ENCODE measurements at places on chromosomes 2 and 18.
A peak's percentile ranks its signal among the peaks of the same experiment; 100 is the strongest.

DNA sequence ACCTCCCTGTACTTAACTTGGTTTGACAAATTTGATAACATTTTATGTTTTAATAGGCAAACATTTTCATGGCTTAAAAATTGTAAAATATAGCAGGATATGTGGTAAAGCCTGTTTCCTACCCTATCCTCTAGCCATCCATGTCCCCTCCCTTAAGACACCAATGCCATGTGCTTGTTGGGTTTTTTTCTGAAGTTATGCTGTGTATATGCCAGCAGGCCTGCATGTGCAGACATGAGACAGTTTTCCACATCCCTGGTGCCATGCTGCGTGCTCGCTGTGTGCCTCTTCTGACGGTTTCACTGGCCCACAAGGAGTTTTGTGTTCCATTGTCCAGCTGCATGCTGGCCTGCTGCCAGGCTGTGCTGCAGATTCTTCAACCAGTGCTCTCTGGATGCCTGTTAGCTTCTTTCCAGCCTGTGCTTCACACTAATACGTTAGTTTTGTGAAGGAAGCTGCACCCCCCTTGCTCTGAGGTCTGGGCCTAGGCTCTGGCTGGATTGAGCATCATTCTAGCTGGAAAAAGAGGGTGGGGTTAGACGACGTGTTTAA, 16.9 kb downstream of the INPP4A start:
- DNase-seq, result no peak

GRCh38 chr2:97911922-97912575, 83.7 kb downstream of the TMEM131 start:
- DNase-seq, result no peak

DNA sequence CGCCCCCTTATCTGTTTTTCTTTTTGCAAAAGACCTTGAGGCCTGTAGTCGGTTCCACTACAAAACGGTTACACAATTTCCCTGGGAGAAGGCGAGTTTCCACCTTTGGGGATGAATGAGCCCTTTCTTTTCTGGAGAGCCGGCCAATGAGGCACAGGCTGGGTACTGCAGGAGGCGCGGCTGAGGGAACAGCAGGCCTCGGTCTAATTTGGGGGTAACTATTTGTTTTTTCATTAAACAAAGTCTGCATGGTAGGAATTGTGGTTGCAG, 129.2 kb downstream of the MYCN start:
- no peak for DNase-seq

DNA sequence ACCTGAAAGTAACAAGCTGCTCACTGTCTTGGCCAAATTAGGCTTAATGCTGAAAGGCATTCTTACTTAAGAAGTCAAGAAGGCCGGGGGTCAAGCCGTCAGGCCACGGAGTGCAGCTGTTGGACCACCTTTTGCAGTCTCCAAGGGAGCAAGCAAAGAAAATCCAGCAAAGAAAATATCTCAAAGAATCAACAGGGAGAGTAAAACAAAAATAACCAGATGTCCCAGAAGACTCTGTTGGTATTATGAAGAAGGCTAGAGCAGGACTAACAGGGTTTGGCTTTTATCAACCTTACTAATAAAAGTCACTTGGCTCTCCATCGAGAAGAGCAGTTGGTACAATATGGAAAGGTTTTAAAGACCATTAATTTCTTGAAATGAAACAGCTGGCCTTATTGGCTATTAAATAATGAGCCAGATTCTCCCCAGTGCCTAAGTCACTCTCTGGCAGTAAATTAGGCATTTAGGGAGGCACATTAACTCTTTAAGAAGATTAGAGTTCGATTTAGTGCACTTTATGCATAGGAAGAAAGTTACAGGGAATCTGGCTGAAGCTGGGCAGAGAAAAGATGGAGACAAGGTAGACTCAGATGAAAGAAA, 110.8 kb upstream of the NRP2 start:
- no peak for DNase-seq

DNA sequence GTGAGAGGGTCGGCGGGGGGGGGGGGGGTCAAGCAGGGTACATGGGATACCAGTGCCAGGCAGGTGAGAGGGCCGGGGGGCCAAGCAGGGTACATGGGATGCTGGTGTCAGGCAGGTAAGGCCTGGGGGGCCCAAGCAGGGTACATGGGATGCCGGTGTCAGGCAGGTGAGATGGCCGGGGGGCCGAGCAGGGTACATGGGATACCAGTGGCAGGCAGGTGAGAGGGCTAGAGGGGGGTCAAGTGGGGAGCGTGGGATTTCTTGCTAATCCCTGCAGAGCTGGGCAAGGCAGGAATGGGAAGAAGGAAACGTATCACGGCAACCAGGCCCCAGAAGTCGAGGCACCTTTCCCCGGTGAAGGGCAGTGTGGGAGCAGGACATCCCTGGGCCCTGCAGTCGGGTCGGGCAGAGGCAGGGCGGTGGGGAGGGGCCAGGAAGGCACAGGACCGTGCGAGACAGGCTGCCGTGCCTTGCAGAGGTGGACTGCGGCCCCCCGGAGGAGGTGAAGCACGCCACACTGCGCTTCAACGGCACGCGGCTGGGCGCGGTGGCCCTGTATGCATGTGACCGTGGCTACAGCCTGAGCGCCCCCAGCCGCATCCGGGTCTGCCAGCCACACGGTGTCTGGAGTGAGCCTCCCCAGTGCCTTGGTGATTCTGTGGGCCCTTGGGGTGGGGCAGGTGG, 49.3 kb downstream of the MTERF4 start:
- DNase-seq, result no peak

DNA sequence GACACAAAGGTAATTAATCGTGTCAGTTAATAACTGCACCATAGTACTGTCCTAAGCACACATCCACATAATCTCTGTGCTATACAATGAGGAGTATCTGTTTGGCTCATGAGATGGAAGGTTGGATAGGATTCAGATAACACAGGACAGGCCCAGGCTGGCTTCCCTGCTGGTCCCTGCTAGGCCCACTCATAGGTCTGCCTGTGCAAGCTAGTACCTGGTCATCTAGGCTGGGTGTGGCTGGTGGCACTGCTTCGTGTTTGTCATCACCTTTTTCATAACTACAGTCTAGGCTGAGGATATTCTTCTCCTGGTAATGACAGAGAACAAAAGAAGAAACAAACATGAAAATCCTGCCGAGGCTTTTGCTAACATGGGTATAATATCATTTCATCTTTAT, 392.8 kb downstream of the TRIB2 start:
- no peak for DNase-seq

DNA sequence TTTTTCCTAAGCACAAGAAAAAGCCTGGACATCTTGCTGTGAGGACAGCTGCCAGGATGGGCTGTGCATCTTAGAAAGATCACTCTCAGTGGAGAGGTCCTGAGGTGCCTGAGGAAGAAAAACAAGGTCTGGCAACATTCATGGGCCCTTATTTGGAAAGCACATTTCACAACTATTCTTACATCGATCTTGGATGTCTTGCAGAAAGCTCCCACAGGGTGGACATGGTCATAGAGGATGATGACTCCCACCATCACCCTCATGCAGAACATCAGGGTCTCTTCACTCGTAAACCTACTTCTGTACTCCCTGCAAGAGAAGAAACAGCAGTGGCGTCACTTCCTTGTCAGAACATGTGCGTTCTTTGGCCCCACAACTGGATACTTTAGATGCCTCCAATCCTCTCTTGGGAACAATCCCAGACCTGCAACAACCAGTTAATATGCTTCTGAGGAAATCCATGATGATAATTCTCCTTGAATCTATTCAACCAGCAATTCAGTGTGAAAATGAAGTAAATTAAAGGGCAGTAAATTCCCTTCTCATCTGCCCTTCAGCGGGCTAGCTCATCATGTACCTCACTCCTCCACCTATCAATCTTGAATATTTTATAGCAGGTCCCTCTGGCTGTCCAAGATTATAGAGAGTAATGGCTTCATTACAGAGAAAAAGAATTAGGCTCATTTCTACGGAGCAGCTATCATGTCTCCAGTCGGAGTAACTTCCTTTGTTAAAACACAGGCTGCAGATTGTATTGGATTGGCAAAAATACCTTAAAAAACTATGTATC, 106.2 kb downstream of the CYRIA start:
- no peak for DNase-seq

DNA sequence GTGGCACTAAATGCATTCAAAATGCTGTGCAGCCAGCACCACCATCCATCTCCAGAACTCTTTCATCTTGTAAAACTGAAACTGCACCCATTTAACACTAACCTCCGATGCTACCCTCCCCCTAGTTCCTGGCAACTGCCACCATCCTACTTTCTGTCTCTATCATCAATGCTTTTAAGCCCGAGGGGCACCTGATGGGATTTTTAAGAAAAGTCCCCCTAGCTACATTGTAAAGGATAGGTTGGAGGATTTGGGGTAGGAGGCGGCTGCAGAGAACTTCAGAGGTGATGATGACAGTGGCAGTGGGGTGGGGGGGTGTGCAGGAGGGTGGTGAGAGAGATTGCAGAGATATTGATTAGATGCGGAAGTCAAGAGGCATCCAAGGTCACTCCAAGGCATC, 10.8 kb upstream of the YWHAQ start:
- DNase-seq, result no peak

DNA sequence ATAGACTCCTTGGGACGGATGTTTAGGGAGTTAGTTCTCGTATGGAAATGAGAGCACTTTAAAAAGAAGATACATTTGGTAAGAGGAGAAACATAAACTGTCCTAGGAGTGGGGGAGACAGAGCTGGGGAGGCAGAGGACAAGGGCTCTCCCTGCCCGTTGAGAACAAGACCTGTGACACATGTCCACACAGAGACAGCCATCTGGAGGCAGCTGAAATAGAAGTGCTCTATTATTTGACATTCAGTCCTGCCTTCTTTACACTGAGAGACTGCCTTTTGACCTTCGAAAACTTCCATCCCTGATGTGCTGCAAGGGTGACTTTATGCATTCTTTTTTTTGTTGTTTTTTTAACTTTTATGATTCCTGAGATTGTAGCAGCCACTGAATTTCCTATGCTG, 150.1 kb downstream of the UXS1 start:
- no peak for DNase-seq

GRCh38 chr18:59159265-59159664, 19.6 kb downstream of the SEC11C start:
- no peak for DNase-seq

DNA sequence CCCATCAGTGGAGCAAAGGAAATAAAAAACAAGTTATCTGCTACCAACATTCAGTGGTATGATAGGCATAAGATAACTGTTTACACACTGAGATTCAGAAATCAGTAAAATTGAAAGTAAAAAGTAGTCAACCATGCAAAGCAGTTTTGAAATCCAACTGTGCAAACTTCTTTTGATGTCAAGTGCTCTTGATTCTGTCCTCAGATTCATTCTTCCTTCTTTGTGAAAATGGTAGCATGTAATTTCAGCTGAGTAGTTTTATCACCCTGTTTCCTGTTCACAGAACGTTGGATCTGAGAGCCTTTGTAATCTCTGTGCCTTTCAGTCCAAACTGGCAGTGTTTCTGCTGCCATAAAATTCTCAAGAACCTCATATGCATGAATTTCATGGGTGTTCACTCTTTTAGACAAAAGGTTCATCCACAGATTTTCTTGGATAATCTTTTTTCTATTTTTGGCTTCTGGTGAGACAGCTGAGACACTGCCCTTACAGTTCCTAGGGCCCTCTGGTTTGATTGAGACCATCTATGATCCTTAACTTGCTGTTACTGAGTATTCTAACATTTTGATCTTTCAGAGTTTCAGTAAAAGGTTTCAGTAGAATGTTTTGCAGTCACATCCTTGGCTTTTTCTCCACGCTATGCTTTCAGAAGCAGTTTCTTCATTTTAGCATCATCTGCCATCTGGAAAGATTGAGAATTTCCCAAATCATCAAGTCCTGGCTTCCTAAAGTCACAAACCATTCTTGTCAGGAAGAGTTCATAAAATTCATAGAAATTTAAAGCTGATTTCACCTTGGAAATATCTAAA, 272.3 kb upstream of the EPHA4 start:
- DNase-seq, result no peak

- no peak for DNase-seq
These were observed 148.1 kb upstream of the SIX3 start for GRCh38 chr2:44793322-44793870.

DNA sequence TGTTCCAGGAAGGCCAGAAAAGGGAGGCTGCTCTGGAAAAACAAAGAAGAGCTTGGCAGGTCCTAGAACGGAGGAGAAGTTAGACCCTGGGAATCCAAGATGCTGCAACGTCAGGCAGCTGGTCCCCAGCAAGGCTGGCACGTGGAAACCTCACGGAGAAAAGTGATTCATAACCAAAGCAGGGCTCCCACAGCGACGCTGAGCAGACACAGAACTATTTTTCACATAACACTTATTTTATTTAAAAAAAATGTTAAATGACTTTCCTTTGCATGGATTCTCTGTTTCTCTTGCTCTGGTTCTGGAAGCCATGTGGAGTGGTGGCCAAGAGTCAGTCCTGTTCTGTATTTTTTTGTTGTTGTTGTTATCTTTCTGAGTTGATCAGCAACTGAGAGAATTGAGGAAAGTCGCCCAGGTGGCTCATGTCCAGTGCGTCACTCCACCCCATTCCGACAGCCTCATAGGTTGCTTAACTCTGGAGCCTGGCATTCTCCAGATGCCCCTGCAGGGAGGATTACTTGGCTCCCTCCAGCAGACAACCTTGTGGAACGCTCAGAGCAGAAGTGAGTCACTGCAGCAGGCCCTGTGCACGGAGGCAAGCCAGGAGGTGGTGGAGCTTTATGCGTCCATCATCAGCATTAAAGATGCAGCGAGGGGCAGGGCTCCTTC, 229.9 kb upstream of the HDAC4 start:
- DNase-seq, result no peak

GRCh38 chr2:33321876-33322483, 154.5 kb upstream of the RASGRP3 start:
- no peak for DNase-seq

GRCh38 chr2:202339071-202339870, 36.9 kb upstream of the BMPR2 start:
- no peak for DNase-seq

DNA sequence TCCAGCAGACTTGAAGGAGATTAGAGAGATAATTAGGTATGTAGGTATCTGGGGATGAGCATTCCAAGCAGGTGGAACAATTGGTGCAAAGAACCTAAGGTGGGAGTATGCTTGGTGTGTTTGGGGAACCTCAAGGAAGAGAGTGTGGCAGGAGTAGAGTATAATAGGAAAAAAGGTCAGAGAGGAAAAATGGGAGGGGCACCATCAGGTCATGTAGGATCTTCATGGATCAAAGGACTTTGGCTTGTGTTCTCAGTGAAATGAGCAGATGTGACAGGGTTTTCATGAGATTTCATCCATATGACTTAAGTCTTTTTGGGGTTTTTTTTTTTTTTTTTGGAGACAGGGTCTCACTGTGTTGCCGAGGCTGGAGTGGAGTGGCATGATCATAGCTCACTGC, 47.3 kb downstream of the RBBP8 start:
- DNase-seq, result no peak

GRCh38 chr2:218959141-218959731, at the start of gene CDK5R2:
Gene CDK5R2 (plus strand): TSS chr2:218959666. CDS start chr2:218959821, 155 bp downstream.
- DNase-seq, result peak; percentile 73

All from CD4-positive, alpha-beta T cell treated with Interferon alpha-2 for 1 hour (primary cell).